Stimulated activated CD4-positive, alpha-beta T cell treated with anti-CD3 and anti-CD28 coated beads, Interleukin-15, amount 100 ng/mL, for 1 hour (primary cell): ENCODE measurements at places on chromosomes 2 and 18.

- DNase-seq, result no peak
Measured at GRCh38 chr2:242004223-242004901, 134.8 kb downstream of the RTP5 start.

GRCh38 chr2:68879296-68879695 is 8.1 kb upstream of the BMP10 start:
- DNase-seq, result no peak

DNA sequence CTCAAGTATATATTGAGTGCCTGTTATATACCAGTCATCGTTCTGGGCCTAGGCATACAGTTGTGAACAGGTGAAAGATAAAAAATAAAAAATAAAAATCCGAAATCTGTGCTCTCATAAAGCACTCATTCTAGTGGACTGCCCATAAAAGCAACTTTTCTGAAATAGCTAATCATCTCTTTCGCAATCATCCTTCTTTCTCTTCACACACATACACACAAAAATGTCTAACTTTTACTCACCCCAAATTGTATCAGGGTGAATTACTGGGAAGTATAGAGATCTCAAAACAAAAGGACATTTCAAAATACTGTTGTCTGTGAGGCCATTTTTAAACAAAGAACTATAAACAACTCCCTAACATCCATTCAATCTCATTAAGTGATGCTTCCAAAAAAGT is 29.6 kb upstream of the ORC2 start:
- DNase-seq, result no peak

DNA sequence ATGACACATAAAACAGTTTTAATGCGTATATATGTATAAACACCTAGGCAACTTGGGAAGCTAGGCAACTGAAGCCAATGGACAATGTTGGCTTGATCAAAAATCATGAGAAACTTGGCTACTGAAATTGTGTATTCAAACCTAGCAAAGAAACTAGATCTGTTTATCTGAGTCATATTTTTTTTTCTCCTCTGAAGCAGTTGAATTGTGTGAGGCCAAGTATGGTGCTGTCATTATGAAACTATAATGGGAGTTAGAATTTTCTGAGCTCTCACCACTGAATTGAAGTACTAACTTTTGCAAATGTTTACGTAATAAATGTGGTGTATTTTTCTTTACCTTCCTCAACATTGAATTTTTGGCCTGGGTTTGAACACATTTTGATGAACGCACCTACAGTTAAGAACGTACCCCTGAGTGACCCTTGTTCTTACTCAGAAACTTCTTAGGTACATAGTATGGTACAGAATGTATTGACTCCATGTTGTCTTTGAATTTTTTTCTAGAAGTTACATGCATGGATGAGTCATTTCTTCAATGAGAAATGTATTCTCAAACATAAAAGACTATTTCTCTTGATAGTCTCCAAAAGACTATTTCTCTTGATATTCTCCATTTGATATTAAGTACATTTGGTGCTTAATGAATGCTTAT is 23.8 kb downstream of the CD28 start:
- no peak for DNase-seq

DNA sequence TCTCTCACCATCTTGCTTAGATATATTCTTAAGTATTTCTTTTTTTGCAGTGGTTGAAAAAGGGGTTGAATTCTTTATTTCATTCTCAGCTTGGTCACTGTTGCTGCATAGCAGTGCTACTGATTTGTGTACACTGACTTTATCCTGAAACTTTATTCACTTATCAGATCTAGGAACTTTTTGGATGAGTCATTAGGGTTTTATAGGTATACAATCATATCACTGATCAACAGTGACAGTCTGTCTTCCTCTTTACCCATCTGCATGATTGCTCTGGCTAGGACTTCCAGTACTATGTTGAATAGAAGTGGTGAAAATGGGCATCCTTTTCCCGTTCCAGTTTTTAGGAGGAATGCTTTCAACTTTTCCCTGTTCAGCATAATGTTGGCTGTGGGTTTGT is 6.5 kb downstream of the STARD6 start:
- no peak for DNase-seq

DNA sequence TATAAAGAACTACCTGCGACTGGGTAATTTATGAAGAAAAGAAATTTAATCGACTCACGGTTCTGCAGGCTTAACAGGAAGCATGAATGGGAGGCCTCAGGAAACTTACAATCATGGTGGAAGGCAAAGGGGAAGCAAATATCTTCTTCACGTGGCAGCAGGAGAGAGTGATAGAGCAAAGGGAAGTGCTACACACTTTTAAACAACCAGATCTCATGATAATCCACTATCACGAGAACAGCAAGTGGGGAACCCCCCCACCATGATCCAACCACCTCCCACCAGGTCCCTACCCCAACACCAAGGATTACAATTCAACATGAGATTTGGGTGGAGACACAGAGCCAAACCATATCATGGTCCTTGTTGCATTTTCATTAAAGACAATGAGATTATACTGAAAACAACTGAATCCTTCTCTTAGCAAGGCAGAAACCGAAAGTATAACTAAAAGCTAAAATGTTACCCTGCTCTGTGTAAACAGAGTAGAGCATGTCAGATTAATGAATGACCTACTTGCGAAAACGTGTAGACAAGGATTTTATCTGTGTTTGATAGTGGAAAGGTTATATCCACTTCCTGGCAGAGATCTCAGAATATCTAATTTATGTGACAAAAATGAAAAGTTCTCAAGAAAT is 60.1 kb upstream of the RBBP8 start:
- DNase-seq, result no peak

DNA sequence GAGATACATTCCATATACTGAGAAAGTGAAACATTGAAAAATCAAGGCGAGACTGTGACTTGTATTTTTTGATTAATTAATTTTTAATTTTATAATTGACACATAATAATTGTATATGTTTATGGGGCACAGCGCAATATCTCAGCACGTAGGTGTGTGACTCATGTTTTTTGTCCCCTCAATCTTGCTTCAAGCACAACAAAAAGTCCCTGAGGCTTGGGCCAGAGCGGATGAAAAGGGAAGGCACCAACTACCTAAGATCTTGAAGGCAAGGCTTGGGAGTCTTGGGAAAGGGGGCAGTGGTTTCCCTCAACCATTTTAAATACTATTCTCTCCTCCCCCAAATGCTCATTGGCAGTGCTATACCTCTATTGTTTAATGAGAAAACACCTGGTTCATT is 9.9 kb downstream of the SGPP2 start:
- no peak for DNase-seq

GRCh38 chr2:147490401-147491261 is 354.2 kb upstream of the ACVR2A start:
- no peak for DNase-seq

DNA sequence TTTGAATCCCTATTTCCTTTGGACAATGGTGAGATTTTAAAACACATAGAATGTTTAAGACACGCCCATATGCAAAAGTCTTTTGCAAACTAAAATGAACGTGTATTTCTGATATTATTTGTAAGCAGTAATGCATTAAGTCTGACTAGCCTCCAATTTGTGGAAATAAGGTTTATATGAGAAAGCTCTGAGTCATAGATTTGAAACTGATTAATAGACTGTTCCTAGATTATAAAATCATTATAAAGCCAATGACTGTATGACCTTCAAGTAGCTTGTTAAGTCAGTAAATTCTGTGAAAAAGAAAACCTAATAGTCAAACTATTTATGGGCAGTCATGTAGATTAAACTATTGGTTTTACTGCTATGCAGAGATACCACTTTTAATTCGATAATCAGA is 12.8 kb upstream of the EFEMP1 start:
- DNase-seq, result no peak

- peak; percentile 40 for DNase-seq
Measured at GRCh38 chr2:231614559-231615057, 21.9 kb downstream of the TEX44 start.

DNA sequence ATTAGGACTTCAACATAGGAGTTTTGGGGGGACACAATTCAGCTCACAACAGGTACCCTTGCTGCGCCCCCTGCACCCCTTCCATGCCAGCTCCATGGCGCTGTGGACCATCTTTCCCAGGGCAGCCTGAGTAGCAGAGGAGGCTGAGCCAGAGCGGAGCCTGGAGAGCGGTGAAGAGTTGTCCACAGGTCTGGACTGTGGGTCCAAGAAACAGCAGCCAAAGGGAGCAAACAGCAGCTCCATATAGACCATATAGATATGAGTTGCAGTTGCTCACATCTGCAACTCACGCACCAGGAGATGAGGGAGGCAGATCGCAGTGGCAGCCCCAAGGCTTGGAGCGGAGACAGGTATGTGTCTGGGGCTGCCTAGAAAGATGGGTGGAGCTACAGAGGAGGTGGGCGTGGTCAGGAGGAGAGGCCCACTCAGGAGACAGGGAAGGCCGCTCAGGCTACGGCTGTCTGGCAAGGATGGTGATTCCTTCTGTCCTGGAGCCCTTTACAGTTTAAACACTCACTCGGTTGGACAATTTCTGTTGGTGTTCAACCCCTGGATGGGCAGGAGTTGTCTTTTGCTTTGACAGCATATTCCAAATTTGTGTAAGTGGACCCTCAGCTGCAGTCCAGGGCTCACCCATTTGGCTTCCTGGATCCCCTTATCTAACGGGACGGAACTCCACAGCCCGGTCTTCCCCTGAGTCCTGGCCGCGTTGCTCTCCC is 155.1 kb downstream of the LPIN1 start:
- no peak for DNase-seq

DNA sequence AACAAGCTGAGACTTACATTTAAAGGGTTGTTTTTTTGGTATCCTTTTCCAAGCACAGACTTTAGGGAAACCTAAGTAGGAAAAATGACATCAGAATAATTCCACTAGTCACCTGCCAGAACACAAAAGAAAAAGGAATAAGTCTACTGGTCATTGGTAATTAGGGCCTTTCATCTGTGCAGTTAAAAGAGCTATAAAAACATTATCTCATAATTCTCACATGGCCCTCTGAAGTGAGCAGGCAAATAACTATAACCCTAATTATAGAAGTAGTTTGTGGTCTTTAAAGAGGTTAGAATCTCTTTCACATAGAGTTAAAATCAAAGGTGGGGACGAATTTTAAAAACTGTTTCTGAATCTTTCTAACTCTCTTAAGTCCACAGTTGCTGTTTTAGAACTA is 111.1 kb upstream of the B3GNT2 start:
- no peak for DNase-seq

DNA sequence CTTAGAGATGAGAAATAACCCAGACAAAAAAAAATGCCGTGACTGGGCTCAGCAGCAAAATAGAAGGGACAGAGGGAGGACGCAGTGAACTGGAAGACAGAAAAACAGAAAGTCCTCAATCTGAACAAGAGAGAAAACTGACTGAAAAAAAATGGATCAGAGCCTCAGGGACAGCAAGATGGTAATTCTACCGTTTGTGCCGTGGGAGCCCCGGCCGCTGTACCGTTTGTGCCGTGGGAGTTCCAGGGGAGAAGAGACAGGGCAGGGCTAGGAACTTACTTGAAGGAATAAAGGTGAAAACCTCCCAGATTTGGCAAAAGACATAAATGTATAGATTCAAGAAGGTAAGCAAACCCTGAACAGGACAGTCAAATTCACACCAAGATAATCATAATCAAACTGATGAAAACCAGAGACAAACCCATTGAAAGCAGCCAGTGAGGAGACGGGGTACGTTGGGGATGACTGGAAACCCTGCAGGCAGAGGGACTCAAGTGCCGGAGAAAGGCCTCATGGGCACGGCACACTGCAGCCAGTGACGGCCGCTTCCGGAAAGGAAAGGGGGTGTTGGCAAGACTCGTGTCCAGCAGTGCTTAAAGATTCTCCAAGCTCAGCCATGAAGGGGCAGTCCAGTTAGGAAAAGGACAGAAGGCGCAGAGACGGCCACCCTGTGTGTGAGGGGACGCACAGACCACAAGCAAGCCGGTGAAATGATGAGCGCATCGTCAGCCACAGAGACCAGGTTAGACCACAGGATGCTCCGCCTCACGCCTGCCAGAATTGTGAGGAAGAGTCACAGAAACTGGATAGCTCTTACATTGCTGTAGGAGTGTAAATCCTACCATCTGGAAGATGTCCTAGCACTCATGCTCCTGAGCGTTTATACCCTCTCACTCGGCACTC is 40.0 kb upstream of the NFATC1 start:
- DNase-seq, result no peak

DNA sequence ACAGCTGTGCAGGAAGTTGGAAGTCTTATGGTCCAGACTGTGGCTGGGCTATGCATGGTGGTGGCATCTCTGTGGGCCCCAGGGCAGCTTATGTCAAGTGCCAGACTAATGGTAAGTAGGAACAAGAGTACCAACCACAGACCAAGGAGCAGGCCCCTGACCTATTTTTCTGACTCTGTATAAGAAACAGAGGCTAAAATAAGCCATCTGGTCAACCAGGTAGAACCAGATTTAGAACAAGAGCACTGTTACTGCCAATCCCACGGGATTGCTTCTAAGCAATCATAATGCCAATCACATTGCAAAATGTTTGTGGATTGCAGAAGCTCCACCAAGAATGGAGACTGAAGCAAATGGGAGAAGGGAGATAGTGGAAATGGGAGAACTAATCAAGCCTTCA is 11.1 kb upstream of the ST3GAL5 start:
- DNase-seq, result no peak

- DNase-seq, result no peak
Measured at GRCh38 chr2:3648652-3649177, 9.3 kb upstream of the ALLC start.

DNA sequence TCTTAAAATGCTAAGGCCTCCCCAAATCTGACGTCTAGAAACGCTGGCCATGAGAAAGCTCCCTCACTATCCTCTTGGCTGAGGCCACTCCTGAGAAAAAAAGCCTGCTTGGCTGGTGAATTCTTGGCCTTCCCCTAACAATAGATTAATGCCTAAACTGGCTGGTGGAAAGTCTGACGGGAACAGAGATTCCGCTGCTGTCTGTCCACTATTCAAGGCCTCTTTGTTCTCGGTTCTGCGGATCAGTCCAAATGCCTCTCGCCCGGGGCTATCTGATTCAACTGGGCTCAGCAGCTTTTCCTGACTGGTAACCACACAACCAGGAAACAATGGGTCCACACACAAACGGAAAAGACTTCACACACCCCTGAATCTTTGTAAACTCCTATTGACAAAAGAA is 27.2 kb downstream of the PXDN start:
- DNase-seq, result no peak

- DNase-seq, result no peak
Measured at GRCh38 chr2:226330206-226330605, 469.4 kb downstream of the IRS1 start.

DNA sequence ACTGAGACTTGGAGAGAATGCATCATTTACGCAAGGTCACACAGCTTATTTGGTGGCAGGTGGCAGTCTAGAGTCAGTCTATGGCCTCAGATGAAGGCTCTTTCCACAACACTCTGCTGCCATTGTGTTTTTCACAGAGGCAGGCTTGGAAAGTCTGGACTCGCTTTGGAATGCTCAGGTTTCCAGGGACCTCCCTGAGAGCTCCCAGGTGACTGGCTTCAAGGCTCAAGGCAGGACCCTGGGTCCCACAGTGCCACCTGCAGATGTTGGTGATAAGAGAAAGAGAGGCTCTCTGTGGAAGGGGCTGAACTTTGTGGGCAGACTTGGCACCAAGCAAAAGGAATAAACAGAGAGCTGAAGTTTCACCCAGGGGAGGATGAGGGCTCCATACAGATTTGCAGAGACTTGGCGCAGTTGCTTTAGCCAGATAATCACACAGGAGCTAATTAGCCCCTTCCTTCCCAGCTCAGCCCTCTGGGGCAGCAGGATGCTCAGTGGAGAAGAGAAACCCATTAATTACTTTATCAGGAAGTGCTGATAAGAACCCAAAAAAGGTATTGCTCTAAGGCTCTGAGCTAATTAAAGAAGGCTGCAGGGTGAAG is 103.5 kb downstream of the LBH start:
- no peak for DNase-seq
